Bronchial smooth muscle cell (primary cell): ENCODE measurements at places on chromosomes 3 and 15. TPM values are rescaled to one million over a fixed set of nuclear protein-coding genes. Genes with fewer than 3 reads are reported as not detected.

Gene TJP1
- 30.8 and 37.8 TPM in 2 replicates for total RNA-seq

Gene SLC12A8
- total RNA-seq = 2.8 and 6.4 TPM in 2 replicates

Gene COL6A6
- 0.16 and 22.8 TPM in 2 replicates for total RNA-seq

Gene MST1R
- 0.32 and 0.86 TPM in 2 replicates for total RNA-seq

Gene SMCO1
- total RNA-seq = not detected in 2 replicates

Gene B3GALNT1
- 6.9 and 8.3 TPM in 2 replicates for total RNA-seq

Gene NRROS
- total RNA-seq = 0.34 and 0.63 TPM in 2 replicates

Gene FOXB1
- not detected in 2 replicates for total RNA-seq

Gene APEH
- total RNA-seq = 103 and 115 TPM in 2 replicates

Gene KCNMB2
- not detected in 2 replicates for total RNA-seq

Gene MEX3B
- total RNA-seq = 6.0 and 6.2 TPM in 2 replicates

Gene LRRC31
- total RNA-seq = not detected in 2 replicates

Gene RAB43
- 8.1 and 12.8 TPM in 2 replicates for total RNA-seq

Gene SLC27A2
- under 0.01 TPM in 1 of 2 replicates, not detected in the other for total RNA-seq

Gene AADACL2
- total RNA-seq = not detected in 2 replicates

Gene VEPH1
- total RNA-seq = 24.0 and 30.5 TPM in 2 replicates

Gene FHIT
- total RNA-seq = 0.77 and 0.95 TPM in 2 replicates

Gene ARPIN
- total RNA-seq = 11.3 and 11.8 TPM in 2 replicates

Gene ATP2B2
- total RNA-seq = not detected in 2 replicates

Gene SAMMSON
- not detected in 2 replicates for total RNA-seq

Gene HHATL
- not detected in 2 replicates for total RNA-seq

Gene FGD5
- total RNA-seq = 0.16 TPM in 1 of 2 replicates, not detected in the other

Gene STRIT1
- not detected in 2 replicates for total RNA-seq

Gene SCN11A
- under 0.01 TPM in 1 of 2 replicates, not detected in the other for total RNA-seq

Gene CX3CR1
- not detected in 2 replicates for total RNA-seq

Gene RETNLB
- total RNA-seq = not detected in 2 replicates

Gene AQP9
- total RNA-seq = not detected in 2 replicates

Gene PLSCR5
- total RNA-seq = not detected in 2 replicates

Gene ARID3B
- total RNA-seq = 0.95 and 1.0 TPM in 2 replicates

Gene GOLGA6D
- under 0.01 TPM in 1 of 2 replicates, not detected in the other for total RNA-seq

Gene YEATS2
- total RNA-seq = 15.4 and 17.9 TPM in 2 replicates

Gene ATP13A5
- total RNA-seq = not detected in 2 replicates

Gene AHSG
- total RNA-seq = not detected in 2 replicates

Gene SLC28A2
- not detected in 2 replicates for total RNA-seq

Gene ALDH1A3
- total RNA-seq = 80.7 and 213 TPM in 2 replicates

Gene CLSTN2
- total RNA-seq = 0.09 and 0.16 TPM in 2 replicates

Gene PLAAT1
- total RNA-seq = not detected in 2 replicates

Gene RHO
- not detected in 2 replicates for total RNA-seq

Gene SOX14
- not detected in 2 replicates for total RNA-seq

Gene CSTA
- total RNA-seq = 1.6 and 6.6 TPM in 2 replicates

Gene THSD4
- total RNA-seq = 13.9 and 18.8 TPM in 2 replicates

Gene LINGO1
- not detected in 2 replicates for total RNA-seq
